Effector memory CD8-positive, alpha-beta T cell (primary cell): ENCODE measurements at places on chromosomes 5 and 9.

DNA sequence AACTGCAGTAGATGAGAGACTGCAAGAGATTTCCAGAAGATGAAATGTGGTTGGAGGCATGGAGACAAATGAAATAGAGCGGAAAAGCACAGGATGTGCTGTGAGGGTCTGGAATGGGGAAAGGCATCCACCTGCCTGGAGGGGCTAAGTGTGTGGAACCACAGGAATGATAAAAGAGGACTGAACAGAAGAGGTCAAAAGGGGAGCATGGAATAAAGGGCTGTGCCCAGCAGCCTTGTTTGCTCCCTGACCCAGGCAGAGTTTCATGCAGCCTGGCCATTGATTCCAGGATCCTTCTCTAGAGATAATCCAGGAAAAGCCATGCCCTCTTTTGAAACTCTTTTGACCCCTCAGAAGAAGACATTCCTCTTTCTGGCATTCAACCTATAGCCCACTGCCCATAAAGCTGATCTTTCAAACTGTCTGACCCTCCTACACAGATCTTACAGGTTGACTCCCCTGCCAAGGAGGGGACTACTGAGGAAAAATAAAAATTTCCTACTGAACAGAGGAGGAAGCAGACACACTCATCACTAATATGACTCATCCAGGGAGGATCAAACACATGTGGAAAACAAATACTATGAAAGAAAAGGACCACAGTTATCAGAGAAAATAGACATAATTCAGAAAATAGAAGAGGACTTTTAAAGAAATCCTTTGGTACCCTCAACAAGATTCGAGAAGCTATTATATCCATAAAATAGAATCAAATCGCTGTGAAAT is 273.5 kb upstream of the PCSK5 start:
- no peak overlapping the region for H3K27ac ChIP-seq
- no peaks in the 10 kb centered on the region for H3K36me3 ChIP-seq
- no peaks in the 10 kb centered on the region for H3K4me1 ChIP-seq
- no peak for DNase-seq

- H3K27ac ChIP-seq = no peak overlapping the region
- H3K36me3 ChIP-seq = no peaks in the 10 kb centered on the region
- H3K4me1 ChIP-seq = no peaks in the 10 kb centered on the region
- H3K27me3 ChIP-seq = peaks cover 6% of the 10 kb centered on the region
- H3K4me3 ChIP-seq = no peak overlapping the region
- no peak for DNase-seq
Observed at GRCh38 chr9:87590996-87591395, 93.3 kb downstream of the DAPK1 start.

GRCh38 chr9:33232815-33233214 is 7.2 kb upstream of the SPINK4 start:
- no peaks in the 10 kb centered on the region for H3K4me1 ChIP-seq
- no peak overlapping the region for H3K4me3 ChIP-seq
- no peak overlapping the region for H3K27ac ChIP-seq
- peaks cover 3% of the 10 kb centered on the region for H3K36me3 ChIP-seq
- peaks cover 19% of the 10 kb centered on the region for H3K27me3 ChIP-seq

- no peak for DNase-seq
- no peak overlapping the region for H3K4me3 ChIP-seq
- H3K27me3 ChIP-seq = no peaks in the 10 kb centered on the region
- no peaks in the 10 kb centered on the region for H3K4me1 ChIP-seq
Observed at GRCh38 chr5:60184606-60185005, 291.1 kb upstream of the PDE4D start.

DNA sequence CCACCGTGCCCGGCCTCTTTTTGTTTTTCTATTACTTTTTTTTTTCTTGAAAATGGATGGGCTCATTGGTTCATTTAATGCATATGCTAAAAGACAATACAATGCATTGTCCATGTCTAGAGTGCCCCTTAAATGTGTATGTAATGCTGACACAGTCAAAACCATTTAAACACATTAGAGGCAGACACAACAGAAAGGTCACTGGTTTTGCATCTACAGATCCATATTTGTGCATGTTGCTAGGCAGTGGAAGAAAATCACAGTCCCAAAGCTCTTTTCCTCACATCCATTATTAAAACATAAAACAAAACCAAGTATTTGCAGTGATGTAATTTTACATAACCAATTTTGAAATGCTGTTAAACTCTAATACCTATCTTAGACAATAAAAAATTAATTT is 389.0 kb downstream of the TAF11L14 start:
- no peak overlapping the region for H3K27ac ChIP-seq
- no peak overlapping the region for H3K4me3 ChIP-seq
- DNase-seq = no peak
- H3K27me3 ChIP-seq = no peaks in the 10 kb centered on the region

- no peak overlapping the region for H3K4me3 ChIP-seq
Observed at GRCh38 chr5:55411876-55412275, 104.1 kb downstream of the MTREX start.

DNA sequence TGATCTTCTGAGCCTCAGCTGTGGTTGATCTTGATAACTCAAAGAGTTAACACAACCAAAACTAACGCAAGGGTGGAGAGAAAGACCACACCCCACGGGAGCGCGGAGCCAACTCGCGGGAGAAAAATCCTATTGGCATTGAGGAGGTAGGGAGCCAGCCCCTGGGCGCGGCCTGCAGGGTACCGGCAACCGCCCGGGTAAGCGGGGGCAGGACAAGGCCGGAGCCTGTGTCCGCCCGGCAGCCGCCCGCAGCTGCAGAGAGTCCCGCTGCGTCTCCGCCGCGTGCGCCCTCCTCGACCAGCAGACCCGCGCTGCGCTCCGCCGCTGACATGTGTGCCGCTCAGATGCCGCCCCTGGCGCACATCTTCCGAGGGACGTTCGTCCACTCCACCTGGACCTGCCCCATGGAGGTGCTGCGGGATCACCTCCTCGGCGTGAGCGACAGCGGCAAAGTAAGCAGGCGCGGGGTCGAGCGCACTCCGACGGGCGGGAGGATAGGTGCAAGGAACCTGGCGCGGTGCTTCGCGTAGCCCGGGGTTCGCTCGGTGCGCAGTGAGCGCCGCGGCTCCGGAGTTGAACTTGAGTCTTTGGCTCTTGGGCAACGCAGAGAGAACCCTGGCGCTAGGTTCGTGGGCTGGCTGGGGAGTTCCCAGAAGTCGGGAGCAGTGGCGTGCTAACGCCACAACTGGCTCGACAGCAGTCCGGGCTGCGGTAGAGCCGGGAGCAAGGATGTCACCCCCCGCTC is at the start of gene GDA:
Gene GDA (plus strand): TSS at position 210 of the 745 bp plus-strand sequence. CDS start 120 bp downstream, at position 330.
- H3K4me3 ChIP-seq = no peak within 1 kb of the TSS
- no peak within 1 kb of the TSS for H3K27ac ChIP-seq
- DNase-seq = no peak
- H3K27me3 ChIP-seq = peaks cover 63% of the 10 kb centered on the region
- no peaks in the 10 kb centered on the region for H3K36me3 ChIP-seq

GRCh38 chr5:5544094-5544663 is 121.7 kb downstream of the ICE1 start:
- no peaks in the 10 kb centered on the region for H3K36me3 ChIP-seq
- no peak for DNase-seq
- no peak overlapping the region for H3K4me3 ChIP-seq
- H3K27me3 ChIP-seq = peaks cover 35% of the 10 kb centered on the region

GRCh38 chr5:66634601-66635000 is 38.4 kb downstream of the MAST4 start:
- DNase-seq = no peak
- H3K36me3 ChIP-seq = no peaks in the 10 kb centered on the region
- no peak overlapping the region for H3K4me3 ChIP-seq
- H3K27ac ChIP-seq = no peak overlapping the region
- H3K27me3 ChIP-seq = peaks cover 5% of the 10 kb centered on the region

DNA sequence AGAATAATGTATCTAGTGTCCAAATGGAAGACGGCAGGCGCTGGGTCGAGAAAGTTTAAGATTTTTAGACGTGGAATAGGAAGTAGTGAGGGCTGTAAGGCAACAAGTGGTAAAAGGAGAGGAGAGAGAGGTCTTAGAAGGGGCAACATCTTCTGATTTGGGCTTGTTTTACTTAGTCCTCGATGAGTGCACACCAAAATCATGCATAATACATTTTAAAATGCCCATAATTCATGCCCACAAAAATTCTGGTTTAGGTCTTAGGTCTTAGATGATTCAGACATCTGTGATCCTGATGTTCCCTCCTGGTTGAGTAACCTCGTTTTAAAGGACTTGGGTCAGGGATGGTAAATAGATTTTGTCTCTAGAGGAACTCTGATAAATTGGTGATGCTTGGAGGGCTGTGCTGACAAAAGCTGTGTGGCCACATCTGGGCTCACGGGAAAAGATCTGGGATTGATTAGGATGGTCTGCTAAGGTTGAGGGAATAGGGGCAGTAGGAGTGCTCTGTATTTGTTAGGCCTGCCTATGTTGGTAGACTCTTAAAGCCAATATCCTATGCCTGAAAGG is 476.3 kb downstream of the CCDC171 start:
- H3K4me1 ChIP-seq = no peaks in the 10 kb centered on the region
- H3K27me3 ChIP-seq = no peaks in the 10 kb centered on the region
- H3K36me3 ChIP-seq = no peaks in the 10 kb centered on the region

- H3K4me1 ChIP-seq = no peaks in the 10 kb centered on the region
- H3K4me3 ChIP-seq = no peak overlapping the region
- no peaks in the 10 kb centered on the region for H3K36me3 ChIP-seq
- no peak overlapping the region for H3K27ac ChIP-seq
Observed at GRCh38 chr9:86549401-86549811, 195.2 kb upstream of the TUT7 start.
